ENCODE measurements at places on chromosomes 5 and 9.

- no peak for DNase-seq
These were observed 188.6 kb downstream of the HINT1 start for GRCh38 chr5:130976493-130976892.

DNA sequence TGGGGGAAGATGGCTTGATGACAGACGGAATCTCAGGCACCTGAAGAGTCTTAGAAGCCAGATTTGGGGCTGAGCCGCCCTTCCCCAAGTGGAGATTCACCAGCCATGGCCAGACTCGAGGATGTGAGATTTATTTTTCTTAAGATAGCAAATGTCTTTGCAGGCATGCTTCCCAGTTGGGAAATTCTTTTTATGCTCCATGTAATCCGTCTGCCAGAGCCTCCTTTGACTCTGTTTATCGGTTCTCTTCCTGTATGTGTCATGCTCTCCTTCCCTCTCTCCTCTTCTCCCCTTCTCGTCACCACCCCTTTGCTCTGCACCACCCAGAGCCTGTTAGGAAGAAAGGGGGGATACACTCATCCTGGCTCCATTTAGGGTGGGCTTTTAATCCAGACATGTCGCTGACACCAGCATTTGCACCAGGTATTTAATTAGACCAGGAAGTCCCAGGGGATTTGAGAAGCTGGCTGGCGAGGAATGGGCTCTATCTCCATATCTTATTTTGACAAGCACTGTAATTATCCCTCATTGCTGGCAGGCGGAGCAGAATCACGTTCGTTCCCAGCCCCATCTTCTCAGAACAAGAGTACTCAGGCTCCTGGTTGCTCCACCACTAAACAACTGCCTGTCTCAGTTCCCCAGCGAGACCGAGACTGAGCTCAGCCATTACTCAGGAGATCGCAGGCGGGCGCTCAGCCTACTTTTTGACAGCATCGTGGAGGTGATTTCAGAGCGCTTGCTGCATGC is 50.9 kb downstream of the KCNIP1 start:
- no peak for DNase-seq

DNA sequence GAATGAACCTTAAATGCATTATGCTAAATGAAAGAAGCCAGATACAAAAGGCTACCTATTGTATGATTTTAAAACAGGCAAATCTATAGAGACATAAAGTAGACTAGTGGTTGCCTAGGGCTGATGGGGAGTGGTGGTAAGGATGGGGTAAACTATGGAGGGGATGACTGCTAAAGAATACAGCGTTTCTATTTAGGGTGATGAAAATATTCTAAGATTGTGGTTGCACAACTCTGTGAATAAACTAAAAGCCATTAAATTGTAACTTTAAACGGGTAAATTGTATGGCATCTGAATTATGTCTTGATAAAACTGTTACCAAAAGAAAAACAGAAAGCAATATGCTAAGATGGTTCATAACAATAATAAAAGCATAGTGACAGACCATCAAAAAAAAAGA is 21.4 kb downstream of the KLHL3 start:
- DNase-seq, result no peak

- DNase-seq, result peak; percentile 66
These were observed 113.2 kb downstream of the GCNT1 start for GRCh38 chr9:76572151-76572550.

DNA sequence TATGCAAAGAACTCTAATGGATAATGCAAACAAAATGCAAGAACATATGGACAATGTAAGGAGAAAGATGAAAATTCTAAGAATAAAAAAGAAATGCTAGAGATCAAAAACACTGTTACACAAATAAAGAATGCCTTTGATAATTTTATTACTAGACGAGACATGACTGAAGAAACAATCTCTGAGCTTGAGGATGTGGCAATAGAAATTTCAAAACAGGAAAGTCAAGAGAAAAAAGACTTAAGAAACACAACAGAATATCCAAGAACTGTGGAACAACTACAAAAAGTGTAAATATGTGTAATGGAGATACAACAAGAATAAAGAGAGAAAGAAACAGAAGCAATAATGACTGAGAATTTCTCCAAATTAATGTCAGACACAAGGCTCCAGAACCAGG is 140.5 kb upstream of the ACOT12 start:
- no peak for DNase-seq

- DNase-seq, result peak; percentile 72
These were observed 73.7 kb upstream of the FST start for GRCh38 chr5:53406630-53407316.

Data from DMS53 (cell line).